Omental fat pad (tissue), 4 donors: ENCODE measurements at places on chromosomes 4 and X. TPM values are rescaled to one million over a fixed set of nuclear protein-coding genes. Genes with fewer than 3 reads are reported as not detected.

GAR1 gene
- 7.0 TPM for total RNA-seq

SLC10A7 gene
- total RNA-seq, result 12.9 TPM

CTAG1B gene
- not detected for total RNA-seq

ASMT gene
- total RNA-seq, result not detected

CCDC160 gene
- not detected for total RNA-seq

DNAAF6 gene
- not detected for total RNA-seq

AREG gene
- 202 TPM for total RNA-seq

TLR10 gene
- 2.5 TPM for total RNA-seq

GAGE12D gene
- not detected for total RNA-seq

OCIAD1 gene
- 83.7 TPM for total RNA-seq
